NCI-H1436 (cell line): ENCODE measurements at places on chromosomes 7 and 10.

GRCh38 chr10:44020322-44021111 lies 364.4 kb downstream of the CXCL12 start:
- no peak for DNase-seq

- DNase-seq, result no peak
Observed at GRCh38 chr10:122151121-122151694, 119.9 kb upstream of the BTBD16 start.

GRCh38 chr10:4013651-4014121 lies 228.7 kb upstream of the KLF6 start:
- DNase-seq, result no peak

GRCh38 chr7:39615350-39615975 lies 7.9 kb upstream of the RALA start:
- no peak for DNase-seq

DNA sequence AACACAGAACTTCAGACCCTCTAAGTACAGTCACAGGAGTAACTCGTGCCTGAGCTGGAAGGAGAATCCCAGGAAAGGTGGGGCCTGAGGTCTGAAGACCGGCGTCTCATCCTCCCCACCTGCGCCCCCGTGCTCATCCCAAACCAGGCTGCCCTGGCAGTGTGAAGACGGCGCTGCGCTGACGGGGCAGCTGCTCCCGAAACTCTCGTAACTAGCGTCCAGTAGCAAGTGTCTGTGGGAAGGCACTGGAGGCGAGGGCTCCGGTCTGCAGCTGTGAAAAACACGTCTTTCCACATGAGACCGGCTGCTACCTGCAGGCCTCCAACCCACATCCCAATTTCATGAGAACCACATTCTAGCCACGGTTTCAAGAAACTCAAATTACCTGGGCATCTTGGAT lies 136.6 kb upstream of the RNF32 start:
- no peak for DNase-seq

- peak; percentile 8 for DNase-seq
Observed at GRCh38 chr10:86946213-86947155, 10.9 kb downstream of the MMRN2 start.
